ACHN (cell line): ENCODE measurements at places on chromosomes 6 and 20.

DNA sequence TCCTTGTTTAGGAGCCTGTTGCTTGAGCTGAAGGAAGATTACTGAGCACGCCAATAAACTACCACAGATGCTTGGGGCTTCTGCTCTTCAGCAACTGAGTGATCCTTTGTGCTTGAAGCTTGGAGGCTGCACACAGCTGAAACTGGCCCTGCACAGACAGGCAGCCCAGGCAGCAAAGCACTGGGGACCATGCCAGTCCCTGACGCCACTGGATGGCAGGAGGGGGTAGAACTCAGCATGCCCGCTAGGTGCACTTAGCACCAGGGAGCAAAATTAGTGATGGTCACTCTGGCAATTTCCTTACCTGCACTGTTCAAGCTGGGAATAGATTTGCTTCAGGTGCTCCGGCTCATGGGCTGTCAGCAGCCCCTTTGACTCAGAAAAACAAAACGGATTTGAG, 91.5 kb downstream of the FAM50B start:
- DNase-seq, result no peak

- DNase-seq, result peak; percentile 22
These were observed 41.7 kb downstream of the AKIRIN2 start for GRCh38 chr6:87660226-87660911.

GRCh38 chr6:28977341-28978132, 27.6 kb downstream of the ZNF311 start:
- no peak for DNase-seq

DNA sequence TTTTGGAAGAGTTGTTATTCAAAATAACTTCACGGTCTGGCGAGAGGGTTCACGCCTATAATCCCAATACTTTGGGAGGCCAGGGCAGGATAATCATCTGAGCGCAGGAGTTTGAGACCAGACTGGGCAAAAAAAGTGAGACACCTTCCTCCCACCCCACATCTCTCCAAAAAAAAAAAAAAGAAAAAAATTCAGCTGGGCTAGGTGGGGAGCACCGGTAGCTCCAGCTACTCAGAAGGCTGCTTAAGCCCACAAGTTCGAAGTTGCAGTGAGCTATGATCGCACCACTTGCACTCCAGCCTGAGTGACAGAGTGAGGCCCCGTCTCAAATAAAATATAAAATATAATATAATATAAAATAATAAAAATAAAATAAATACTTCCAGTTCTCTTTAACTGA, 10.4 kb downstream of the OR2B2 start:
- no peak for DNase-seq

DNA sequence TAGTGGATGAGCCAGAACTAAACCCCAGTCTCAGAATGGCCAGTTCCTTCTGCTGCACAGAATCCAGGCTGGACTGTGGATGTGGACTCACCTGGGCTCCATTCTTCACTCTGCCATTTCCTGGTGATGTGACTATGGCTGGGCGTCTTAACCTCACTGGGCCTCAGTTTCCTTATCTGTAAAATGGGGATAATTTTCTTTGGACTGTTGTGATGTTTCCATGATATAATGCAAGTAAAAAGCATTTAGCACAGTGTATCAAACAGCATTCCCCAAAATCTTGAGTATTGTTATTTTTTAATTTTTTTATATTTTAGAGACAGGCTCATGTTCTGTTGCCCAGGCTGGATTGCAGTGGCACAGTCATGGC, 5.9 kb upstream of the IP6K3 start:
- no peak for DNase-seq

GRCh38 chr20:25622450-25623224, 1.2 kb downstream of the NANP start:
- no peak for DNase-seq

DNA sequence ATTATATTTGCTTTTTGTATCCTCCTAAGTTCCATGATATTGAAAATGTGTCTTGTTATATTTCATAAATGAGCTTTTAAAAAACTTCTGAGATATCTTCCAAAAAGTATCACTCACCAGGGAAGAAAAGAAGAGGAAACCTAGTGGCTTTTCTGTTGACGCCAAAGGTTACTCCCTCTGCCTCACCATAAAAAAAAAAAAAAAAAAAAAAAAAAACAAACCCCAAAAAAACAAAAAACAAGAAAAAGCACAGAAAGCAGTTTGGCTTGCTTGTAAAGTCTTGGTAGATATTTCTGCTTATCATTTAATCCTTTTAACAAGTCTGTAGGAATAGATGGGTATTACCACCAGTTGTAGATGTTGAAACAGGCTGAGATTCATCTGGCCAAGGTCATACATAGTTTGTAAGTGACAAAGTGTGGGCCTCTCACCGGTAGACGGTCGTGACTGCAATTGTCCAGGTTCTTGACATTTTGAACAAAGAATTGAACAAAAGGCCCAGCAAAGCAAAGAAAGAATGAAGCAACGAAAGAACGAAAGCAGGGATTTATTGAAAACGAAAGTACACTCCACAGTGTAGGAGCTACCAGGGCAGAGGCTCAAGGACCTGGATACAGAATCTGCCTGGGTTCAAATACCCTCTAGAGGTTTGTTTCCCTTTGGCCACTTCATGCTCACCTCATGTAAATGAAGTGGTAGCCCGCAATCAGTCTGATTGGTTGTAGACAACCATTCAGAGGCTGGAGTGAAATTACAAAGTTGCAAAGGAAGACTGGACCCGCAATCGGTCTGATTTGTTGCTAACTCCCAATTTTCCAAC, 11.6 kb upstream of the ELOVL5 start:
- peak; percentile 47 for DNase-seq

- DNase-seq, result no peak
These were observed 159.9 kb upstream of the TOP1 start for GRCh38 chr20:40868551-40869217.

DNA sequence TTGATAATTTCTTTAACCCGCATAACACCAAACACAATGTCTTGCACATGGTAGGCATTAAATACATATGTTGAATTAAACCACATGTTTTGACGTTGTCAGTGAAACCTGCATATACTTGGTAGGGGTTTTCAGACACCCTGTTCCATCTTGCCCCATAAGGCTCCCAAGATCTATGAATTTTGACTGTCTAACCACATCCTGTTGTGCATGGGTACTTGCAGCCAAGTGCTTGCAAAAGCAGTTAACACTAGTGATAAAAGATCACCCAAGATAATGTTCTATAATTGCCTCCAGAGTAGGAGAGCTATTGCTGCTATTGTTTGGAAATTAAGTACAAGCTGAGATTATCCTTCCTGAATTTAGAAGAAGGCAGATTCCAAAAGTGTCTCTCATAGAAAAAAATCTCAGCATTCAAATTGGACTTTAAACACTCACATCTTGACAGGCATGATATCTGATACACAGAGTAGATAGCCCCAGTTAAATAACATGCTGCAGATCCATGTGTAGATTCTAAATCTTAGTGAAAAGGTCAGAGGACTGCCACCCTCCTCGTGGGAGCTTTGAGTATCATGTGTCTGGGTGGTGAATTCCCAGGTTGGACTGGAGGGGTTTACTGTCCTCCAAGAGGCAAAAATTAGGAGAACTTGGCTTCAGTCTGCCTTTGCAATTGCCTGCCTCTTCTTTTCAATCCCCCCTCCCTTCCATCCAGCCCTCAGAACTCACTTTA, 25.8 kb upstream of the CCN6 start:
- no peak for DNase-seq

- DNase-seq, result no peak
These were observed 722.6 kb upstream of the NRSN1 start for GRCh38 chr6:23403460-23403859.

GRCh38 chr6:95819939-95820338, 195.8 kb upstream of the FUT9 start:
- peak; percentile 1 for DNase-seq

DNA sequence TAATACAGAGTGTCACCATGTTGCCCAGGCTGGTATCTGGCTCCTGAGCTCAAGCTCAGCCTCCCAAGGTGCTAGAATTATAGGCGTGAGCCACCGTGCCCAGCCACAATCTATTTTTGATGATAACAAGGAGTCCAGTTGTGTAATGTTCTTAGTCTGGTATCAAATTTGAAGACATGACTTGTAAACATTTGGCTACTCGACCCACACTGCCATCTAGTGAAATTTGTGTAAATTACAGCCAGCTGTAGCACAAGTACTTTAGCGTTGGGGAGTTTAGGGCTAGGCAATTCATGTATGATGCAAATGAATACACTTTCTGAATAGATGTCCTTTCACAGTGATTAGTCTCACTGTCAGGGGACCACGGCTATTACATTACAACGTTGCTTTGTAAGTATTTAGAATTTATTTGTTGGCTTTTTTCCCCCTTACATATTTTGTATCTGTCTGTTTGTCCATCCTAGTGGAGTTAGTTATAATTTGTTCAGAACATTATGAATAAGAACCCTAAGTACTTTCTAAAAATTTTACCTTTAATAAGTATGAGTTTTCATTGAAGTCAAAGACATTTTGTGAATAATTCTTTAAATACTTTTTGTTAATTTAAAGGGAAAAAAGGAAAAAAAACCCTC, 139.7 kb downstream of the PRDM13 start:
- peak; percentile 63 for DNase-seq

DNA sequence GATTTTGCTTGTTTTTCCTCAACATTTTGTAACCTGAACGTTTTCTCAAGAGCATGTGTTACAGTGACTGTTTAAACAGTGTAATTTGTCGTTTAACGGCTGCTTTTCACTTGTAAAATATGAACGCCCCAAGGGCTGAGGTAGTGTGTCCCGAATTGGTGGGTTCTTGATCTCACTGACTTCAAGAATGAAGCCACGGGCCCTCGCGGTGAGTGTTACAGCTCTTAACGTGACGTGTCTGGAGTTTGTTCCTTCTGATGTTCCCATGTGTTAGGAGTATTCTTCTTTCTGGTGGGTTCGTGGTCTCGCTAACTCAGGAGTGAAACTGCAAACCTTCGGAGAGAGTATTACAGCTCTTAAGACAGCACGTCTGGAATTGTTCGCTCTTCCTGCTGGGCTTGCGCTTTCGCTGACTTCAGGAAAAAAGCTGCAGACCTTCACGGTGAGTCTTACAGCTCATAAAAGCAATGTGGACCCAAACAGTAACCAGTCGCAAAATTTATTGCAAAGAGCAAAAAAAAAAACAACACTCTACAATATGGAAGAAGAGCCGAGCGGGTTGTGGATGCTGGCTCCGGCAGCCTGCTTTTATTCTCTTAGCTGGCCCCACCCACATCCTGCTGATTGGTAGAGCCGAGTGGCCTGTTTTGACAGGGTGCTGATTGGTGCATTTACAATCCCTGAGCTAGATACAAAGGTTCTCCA, 25.1 kb upstream of the TRIM27 start:
- DNase-seq, result no peak

GRCh38 chr6:31356216-31356945, 598 bp downstream of the HLA-B start:
- DNase-seq, result peak; percentile 35

DNA sequence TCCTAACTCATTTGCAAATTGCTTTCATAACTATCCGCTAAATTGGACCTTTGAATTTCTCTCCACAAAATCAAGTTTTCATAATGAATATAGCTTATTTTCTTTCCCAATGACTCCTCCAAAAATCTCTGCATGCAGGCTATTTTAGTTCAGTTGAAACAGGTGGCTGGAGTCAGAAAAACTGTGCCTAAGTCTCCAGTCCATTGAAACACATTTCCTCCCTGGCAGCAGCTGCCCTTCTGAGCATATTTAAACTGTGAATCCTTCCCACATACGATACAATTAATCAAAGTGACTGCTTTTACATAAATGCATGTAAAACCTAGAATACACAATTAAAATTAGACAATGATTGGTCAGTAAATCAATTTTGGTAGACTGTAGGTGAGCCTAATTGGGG, 344.6 kb upstream of the MARCKS start:
- DNase-seq, result no peak

DNA sequence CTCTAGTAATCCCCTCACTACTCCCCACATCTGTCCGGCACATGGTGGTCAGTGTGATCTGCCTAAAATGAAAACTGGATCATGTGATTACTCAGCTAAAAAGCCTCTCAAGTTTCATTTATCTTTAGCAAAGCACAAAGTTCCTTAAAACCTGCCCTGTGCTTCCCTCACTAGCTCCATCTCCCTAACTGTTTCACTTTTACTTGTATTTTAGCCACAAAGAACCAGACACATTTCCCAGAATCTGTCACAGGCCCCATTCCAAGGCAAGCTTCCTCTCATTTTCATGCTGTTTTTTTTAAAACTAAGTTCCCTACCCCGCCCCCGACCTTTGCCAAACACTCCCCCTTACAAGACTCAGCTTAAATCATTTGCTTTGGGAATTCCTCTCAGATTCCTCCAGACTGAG, 8.9 kb upstream of the IGF2R start:
- DNase-seq, result no peak

GRCh38 chr20:2260250-2260649, 35.6 kb upstream of the TGM3 start:
- no peak for DNase-seq

GRCh38 chr6:39342692-39343395, 20.3 kb upstream of the KCNK16 start:
- no peak for DNase-seq

DNA sequence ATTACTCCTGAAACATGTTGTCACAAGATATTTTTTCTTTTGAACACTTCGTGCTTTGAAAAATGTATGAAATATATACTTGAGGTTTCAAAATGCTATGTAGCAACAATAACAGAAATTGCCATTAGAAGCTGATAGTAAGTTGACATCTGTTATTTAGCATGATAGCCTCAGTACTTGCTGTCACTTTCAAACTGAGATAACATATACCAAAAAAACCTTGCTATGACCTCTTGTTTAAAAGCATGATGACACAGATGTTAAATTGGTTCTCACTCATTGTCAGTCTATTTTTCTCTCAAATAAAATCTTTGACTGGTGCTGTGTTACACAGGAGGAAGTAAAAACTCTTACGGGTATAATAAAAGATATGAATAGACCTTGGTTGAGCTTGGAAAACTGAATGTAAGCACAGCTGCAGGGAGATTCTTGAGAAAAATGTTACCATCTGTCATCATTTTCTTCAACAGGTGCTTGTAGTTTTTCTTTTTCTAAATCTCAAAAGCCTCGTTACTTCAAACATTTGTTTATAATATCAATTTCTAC, 18.6 kb downstream of the MOXD1 start:
- no peak for DNase-seq

- no peak for DNase-seq
These were observed 653.7 kb downstream of the TFAP2A start for GRCh38 chr6:9761220-9761619.

DNA sequence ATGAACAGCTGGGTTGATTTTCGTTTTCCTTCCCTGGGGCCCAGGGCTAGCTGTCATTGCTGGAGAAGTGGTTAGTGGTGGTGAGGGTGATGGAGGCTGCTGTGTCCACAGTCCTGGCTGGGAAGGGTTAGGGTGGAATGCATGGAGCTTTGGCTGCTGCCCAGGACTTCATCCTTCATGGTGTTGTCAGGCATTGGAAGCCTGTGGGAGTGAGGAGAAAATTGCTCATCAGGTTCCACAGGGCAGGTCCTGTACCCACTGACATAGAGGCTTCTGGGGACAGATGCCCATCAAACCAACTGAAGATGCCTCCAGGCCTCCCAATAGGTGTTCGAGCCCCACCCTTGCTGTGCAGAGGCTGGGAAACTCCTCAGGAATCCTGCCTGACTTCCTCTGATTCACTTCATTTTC, 262.4 kb upstream of the SUPT3H start:
- no peak for DNase-seq
